ENCODE measurements at places on chromosomes 11 and 22. TPM values are rescaled to one million over a fixed set of nuclear protein-coding genes. Genes with fewer than 3 reads are reported as not detected.
A peak's percentile ranks its signal among the peaks of the same experiment; 100 is the strongest.

DNA sequence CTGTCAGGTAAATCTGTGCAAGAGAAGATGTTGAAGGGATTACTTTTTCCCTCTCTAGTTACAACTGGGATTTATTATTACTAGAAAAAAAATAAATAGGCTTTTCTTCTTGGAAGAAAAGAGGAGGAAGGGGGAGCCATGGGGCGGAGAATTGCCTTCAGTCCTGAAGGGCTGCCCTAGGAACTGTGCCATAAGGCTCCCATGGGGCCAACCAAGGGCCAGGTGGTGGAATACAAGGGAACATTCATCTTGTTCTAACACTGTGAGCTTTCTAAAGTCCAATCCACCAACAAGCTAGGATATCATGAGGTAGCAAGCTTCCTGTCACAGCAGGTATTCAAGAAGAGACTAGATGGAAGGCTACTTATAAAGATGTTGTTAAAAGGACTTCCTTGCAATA lies 24.8 kb upstream of the NRIP3 start:
- H3K27me3 ChIP-seq, result no peaks in the 10 kb centered on the region
- peaks cover 4% of the 10 kb centered on the region for H3K4me1 ChIP-seq

GRCh38 chr22:30872285-30873041 lies 96.1 kb downstream of the MORC2 start:
- H3K36me3 ChIP-seq, result no peaks in the 10 kb centered on the region

Gene TMEM132A
- 6.4 TPM for total RNA-seq

GRCh38 chr11:78110351-78110750 lies 29.1 kb downstream of the ALG8 start:
- H3K36me3 ChIP-seq, result peaks cover 67% of the 10 kb centered on the region
- no peaks in the 10 kb centered on the region for H3K4me1 ChIP-seq
- H3K27ac ChIP-seq, result no peak overlapping the region
- DNase-seq, result no peak

- no peak overlapping the region for H3K27ac ChIP-seq
- peaks cover 14% of the 10 kb centered on the region for H3K4me1 ChIP-seq
- peaks cover 48% of the 10 kb centered on the region for H3K36me3 ChIP-seq
- DNase-seq, result no peak
- H3K4me3 ChIP-seq, result no peak overlapping the region
These were observed 24.5 kb upstream of the RAB1B start for GRCh38 chr11:66243782-66244535.

- H3K27me3 ChIP-seq, result peaks cover 83% of the 10 kb centered on the region
- DNase-seq, result no peak
- H3K36me3 ChIP-seq, result no peaks in the 10 kb centered on the region
- H3K27ac ChIP-seq, result no peak overlapping the region
- peak overlapping the region; percentile 54 for H3K4me3 ChIP-seq
These were observed 12.5 kb upstream of the TCF20 start for GRCh38 chr22:42282943-42283277.

- no peak overlapping the region for H3K4me3 ChIP-seq
- DNase-seq, result no peak
- no peaks in the 10 kb centered on the region for H3K36me3 ChIP-seq
These were observed 7.7 kb downstream of the LIPT2 start for GRCh38 chr11:74485868-74486267.

Gene NRXN2
- 0.71 TPM for total RNA-seq

GRCh38 chr22:19621373-19622060 lies 92.8 kb upstream of the SEPTIN5 start:
- DNase-seq, result no peak
- no peaks in the 10 kb centered on the region for H3K36me3 ChIP-seq
- peaks cover 15% of the 10 kb centered on the region for H3K4me1 ChIP-seq

Gene TPBGL
- total RNA-seq, result 0.16 TPM

DNA sequence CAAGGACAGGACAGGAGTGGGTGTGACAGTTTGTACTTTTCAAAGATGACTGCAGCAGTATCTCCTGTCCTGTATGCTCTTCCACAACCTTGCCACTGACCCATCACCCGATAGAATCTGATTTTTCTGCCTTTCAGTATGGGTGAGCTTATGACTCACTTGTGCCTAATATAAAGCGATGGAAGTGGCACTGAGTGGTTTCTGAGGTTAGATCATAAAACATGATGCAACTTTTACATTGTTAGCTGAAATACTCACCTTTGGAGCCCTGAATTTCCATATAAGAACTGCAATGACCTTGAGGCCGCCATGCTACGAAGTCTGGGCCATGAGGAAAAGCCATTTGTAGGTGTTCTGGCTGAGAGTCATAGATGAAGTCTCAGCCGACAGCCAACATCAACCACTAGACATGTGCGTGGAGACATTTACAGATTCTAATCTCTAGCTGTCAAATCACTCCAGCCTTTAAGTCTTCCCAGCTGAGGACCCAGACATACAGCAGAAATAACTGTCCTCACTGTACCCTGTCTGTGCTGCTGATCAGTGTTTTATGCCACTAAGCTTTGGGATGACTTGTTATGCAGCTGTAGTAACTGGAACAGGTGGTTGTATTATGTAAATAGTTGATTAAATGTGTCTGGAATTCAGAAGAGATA lies 105.9 kb upstream of the ARHGAP20 start:
- no peak overlapping the region for H3K4me3 ChIP-seq
- DNase-seq, result no peak
- no peaks in the 10 kb centered on the region for H3K36me3 ChIP-seq
- H3K27me3 ChIP-seq, result no peaks in the 10 kb centered on the region
- no peaks in the 10 kb centered on the region for H3K4me1 ChIP-seq
- H3K27ac ChIP-seq, result no peak overlapping the region

Gene PKP3
- total RNA-seq, result 0.52 TPM

Gene IRF7
- total RNA-seq, result 10.3 TPM

Gene OMP
- total RNA-seq, result not detected

- no peak overlapping the region for H3K4me3 ChIP-seq
- no peaks in the 10 kb centered on the region for H3K4me1 ChIP-seq
- DNase-seq, result no peak
- no peaks in the 10 kb centered on the region for H3K36me3 ChIP-seq
These were observed 8.0 kb downstream of the PVALB start for GRCh38 chr22:36808721-36809344.

- H3K27ac ChIP-seq, result peak overlapping the region; percentile 70
- peak overlapping the region; percentile 86 for H3K4me3 ChIP-seq
- peaks cover 17% of the 10 kb centered on the region for H3K4me1 ChIP-seq
- peaks cover 41% of the 10 kb centered on the region for H3K27me3 ChIP-seq
- H3K36me3 ChIP-seq, result no peaks in the 10 kb centered on the region
These were observed 256.5 kb upstream of the CADM1 start for GRCh38 chr11:115760461-115761320.

- peak; percentile 9 for DNase-seq
- peaks cover 28% of the 10 kb centered on the region for H3K4me1 ChIP-seq
- H3K4me3 ChIP-seq, result no peak overlapping the region
- H3K27me3 ChIP-seq, result no peaks in the 10 kb centered on the region
- no peaks in the 10 kb centered on the region for H3K36me3 ChIP-seq
- no peak overlapping the region for H3K27ac ChIP-seq
These were observed 70.8 kb downstream of the CDKN1C start for GRCh38 chr11:2814751-2815150.

Gene MLC1
- 0.66 TPM for total RNA-seq

- peaks cover 4% of the 10 kb centered on the region for H3K36me3 ChIP-seq
- DNase-seq, result no peak
- no peaks in the 10 kb centered on the region for H3K27me3 ChIP-seq
- no peak overlapping the region for H3K4me3 ChIP-seq
These were observed 41.4 kb downstream of the AMPD3 start for GRCh38 chr11:10496296-10496936.

Gene RASSF10
- total RNA-seq, result 0.25 TPM

Gene CSF2RB
- 2.8 TPM for total RNA-seq

GRCh38 chr22:46995501-46996360 lies 233.3 kb downstream of the TBC1D22A start:
- H3K4me1 ChIP-seq, result peaks cover 30% of the 10 kb centered on the region
- H3K36me3 ChIP-seq, result peaks cover 14% of the 10 kb centered on the region
- H3K4me3 ChIP-seq, result no peak overlapping the region
- no peaks in the 10 kb centered on the region for H3K27me3 ChIP-seq
- DNase-seq, result no peak
- H3K27ac ChIP-seq, result no peak overlapping the region

Gene OR2AT4
- not detected for total RNA-seq

- H3K4me3 ChIP-seq, result no peak overlapping the region
- DNase-seq, result no peak
- no peaks in the 10 kb centered on the region for H3K36me3 ChIP-seq
- H3K4me1 ChIP-seq, result peaks cover 28% of the 10 kb centered on the region
These were observed 44.9 kb upstream of the SLC25A18 start for GRCh38 chr22:17518406-17518805.

Gene OR4C13
- total RNA-seq, result not detected

DNA sequence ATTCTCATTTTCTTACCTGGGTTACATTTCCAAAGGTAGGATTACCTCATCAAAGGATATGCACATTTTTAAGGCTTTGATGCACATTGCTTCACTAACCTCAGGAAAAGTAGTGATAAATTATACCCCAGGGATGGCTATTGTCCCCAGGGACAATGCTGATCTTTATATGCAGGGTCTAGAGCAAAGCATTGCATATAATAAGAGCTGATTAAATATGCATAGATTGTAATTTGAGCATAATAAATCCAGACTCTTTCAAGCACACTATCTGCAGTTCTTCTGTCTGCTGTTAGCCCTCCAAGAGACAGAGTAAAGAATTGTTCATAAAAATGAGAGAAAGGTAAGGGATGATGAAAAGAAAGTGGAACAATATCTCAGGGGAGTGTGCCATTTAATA lies 57.3 kb upstream of the SYT13 start:
- no peak for DNase-seq
- H3K27me3 ChIP-seq, result peaks cover 17% of the 10 kb centered on the region
- H3K4me3 ChIP-seq, result no peak overlapping the region
- H3K27ac ChIP-seq, result no peak overlapping the region
- H3K4me1 ChIP-seq, result peaks cover 22% of the 10 kb centered on the region

- peaks cover 10% of the 10 kb centered on the region for H3K36me3 ChIP-seq
- DNase-seq, result no peak
- peaks cover 36% of the 10 kb centered on the region for H3K4me1 ChIP-seq
- H3K27me3 ChIP-seq, result no peaks in the 10 kb centered on the region
- no peak overlapping the region for H3K27ac ChIP-seq
These were observed 933 bp downstream of the ACTN3 start for GRCh38 chr11:66547662-66548009.

- H3K4me3 ChIP-seq, result no peak overlapping the region
- no peak overlapping the region for H3K27ac ChIP-seq
- no peak for DNase-seq
- peaks cover 9% of the 10 kb centered on the region for H3K27me3 ChIP-seq
- no peaks in the 10 kb centered on the region for H3K4me1 ChIP-seq
These were observed 112.9 kb downstream of the SLC36A4 start for GRCh38 chr11:93084727-93085505.

Gene MYRF
- total RNA-seq, result 0.14 TPM

GRCh38 chr11:57055744-57056143 lies 67.0 kb downstream of the OR5AK2 start:
- no peak overlapping the region for H3K4me3 ChIP-seq
- no peaks in the 10 kb centered on the region for H3K27me3 ChIP-seq
- H3K27ac ChIP-seq, result no peak overlapping the region
- no peak for DNase-seq
- H3K4me1 ChIP-seq, result no peaks in the 10 kb centered on the region
- H3K36me3 ChIP-seq, result no peaks in the 10 kb centered on the region

Gene KRTAP5-10
- not detected for total RNA-seq

GRCh38 chr22:38177926-38178604 lies 3.6 kb downstream of the PLA2G6 start:
- H3K27ac ChIP-seq, result peak overlapping the region; percentile 90
- no peaks in the 10 kb centered on the region for H3K36me3 ChIP-seq
- H3K27me3 ChIP-seq, result no peaks in the 10 kb centered on the region

Gene MYBPC3
- total RNA-seq, result 2,538 TPM

- no peaks in the 10 kb centered on the region for H3K4me1 ChIP-seq
- H3K27me3 ChIP-seq, result no peaks in the 10 kb centered on the region
- H3K27ac ChIP-seq, result no peak overlapping the region
- no peaks in the 10 kb centered on the region for H3K36me3 ChIP-seq
- DNase-seq, result no peak
- H3K4me3 ChIP-seq, result no peak overlapping the region
These were observed 868.0 kb downstream of the NTM start for GRCh38 chr11:132238331-132238866.

DNA sequence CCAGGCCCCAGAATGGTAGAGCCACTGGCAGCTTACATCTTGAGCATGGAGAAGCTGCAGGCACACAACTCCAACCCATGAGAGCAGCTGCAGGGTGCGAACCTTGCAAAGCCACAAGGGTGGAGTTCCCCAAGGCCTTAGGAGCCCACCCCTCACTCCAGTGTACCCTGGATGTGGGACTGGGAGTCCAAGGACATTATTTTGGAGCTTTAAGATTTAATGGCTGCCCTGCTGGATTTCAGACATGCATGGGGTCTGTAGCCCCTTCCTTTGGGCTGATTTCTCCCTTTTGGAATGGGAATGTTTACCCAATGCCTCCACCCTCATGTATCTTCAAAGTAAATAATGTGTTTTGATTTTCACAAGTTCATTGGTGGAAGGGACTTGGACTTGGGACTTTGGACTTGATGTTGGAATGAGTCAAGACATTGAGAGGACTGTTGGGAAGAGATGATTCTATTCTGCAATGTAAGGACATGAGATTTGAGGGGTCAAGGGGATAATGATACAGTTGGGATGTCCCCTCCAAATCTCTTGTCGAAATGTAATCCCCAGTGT lies 1.1 kb upstream of the KRTAP5-7 start:
- H3K36me3 ChIP-seq, result no peaks in the 10 kb centered on the region
- no peak overlapping the region for H3K4me3 ChIP-seq
- DNase-seq, result no peak
- H3K4me1 ChIP-seq, result no peaks in the 10 kb centered on the region

GRCh38 chr11:46451759-46452158 lies 60.2 kb upstream of the CHRM4 start:
- H3K27ac ChIP-seq, result no peak overlapping the region
- H3K36me3 ChIP-seq, result no peaks in the 10 kb centered on the region
- no peaks in the 10 kb centered on the region for H3K27me3 ChIP-seq
- no peak for DNase-seq
- no peak overlapping the region for H3K4me3 ChIP-seq

Gene OR8G5
- not detected for total RNA-seq

Gene FHIP1B
- total RNA-seq, result 12.2 TPM

DNA sequence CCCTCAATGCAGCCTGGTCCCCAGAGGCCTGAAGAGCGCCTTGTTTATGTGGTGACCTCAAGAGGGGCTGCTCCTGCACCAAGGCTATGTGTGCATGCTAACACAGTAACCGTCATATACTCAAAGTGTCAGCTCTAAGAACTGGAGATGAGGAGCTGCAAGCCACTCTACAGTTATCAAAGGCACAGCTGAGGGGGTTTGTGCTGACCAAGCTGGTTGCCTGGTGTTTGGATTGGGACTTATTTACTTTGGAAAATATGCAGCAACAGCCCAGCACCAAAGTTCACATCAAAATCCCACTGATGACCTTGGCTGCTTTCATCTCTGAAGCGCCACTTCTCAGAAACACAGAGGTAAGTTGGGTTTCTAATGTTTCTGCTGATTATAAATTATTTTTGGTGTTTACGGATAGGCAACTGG lies at the start of gene SERPIND1:
TSS of gene SERPIND1 (plus strand) at position 321 of the 420 bp plus-strand sequence. CDS start 5,200 bp downstream, outside the sequence.
- H3K4me1 ChIP-seq, result peaks cover 32% of the 10 kb centered on the region
- peaks cover 39% of the 10 kb centered on the region for H3K36me3 ChIP-seq
- H3K27ac ChIP-seq, result no peak within 1 kb of the TSS
- DNase-seq, result no peak
- H3K27me3 ChIP-seq, result no peaks in the 10 kb centered on the region

Measured in left ventricle myocardium inferior (tissue), 1 donor.